ENCODE measurements at places on chromosomes 6 and 20.
A peak's percentile ranks its signal among the peaks of the same experiment; 100 is the strongest.

- no peak for DNase-seq
Observed at GRCh38 chr20:2778602-2779321, 21.7 kb downstream of the CPXM1 start.

DNA sequence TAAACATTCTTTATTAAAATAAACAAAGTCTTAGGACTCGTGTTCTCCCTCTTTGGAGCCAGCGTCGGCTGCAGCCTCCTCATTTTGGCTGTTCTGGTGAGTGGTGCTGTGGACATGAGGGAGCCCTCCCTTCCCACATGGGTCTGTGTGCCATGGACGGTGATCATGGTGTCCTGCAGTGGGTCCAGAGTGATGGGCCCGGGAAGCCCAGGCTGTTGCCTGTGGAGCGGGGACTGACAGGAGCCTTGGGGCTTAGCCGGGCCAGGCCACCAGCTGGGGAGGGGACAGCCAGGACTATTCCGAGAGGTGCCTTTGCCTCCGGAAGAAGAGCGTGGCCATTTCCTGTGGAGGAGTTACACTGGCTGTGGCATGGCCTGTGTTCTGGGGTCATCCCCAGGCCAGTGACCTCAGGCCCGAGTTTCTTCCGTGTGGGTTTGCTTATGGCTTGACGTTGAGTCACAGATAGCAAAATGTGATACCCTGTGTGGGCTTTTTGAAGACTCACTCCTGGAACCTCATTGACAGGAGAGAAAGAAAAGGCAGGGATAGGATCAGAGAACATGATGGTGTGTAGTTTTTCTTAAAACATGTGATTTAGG lies 153.4 kb downstream of the DTNBP1 start:
- no peak for DNase-seq

GRCh38 chr6:20882014-20882413 lies 347.8 kb downstream of the CDKAL1 start:
- DNase-seq: no peak

DNA sequence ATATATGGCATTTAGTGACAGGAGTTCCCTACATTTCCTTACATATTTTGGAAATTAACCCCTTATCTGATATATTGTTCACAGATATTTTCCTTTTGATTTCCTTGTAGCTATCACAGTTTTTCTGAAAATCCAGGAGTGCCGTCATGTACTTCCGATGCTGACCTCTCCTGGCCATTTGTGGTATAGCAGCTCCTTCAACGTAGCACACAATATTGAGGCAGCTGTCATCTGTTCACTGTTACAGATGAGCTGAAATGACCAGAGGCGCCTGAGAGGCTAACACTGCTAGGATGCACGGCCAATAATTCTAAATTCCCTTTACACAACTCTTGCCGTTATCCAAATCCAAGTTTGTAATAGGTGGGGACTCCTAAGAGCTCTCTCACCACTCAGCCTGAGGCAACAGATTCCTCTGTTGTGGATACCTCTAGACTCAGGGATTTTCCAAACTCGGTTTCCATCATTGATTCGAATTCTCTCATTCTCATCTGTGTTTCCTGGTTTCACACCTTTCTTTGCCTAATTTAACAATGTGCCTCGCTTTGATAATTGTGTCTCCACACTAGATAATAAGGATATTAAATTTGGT lies 53.0 kb downstream of the MMUT start:
- DNase-seq: peak; percentile 54

DNA sequence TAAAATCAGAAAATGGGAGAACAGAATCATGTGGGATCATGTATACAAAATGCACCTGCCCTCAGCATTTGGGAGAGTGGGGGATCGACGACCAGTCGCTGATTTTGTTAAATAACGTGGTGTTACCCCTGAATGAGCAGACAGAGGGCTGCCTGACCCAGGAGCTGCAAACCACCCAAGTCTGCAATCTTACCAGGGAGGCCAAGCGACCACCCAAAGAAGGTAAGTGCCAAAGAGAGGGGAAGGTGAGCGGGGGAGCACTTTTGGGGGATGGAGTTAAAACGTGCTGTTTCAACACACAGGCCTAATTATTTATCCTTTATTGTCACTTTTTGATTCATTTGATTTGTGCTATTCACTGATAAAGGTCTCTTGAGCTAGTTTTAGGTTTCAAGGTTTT lies 4.1 kb downstream of the ADGRB3 start:
- no peak for DNase-seq

DNA sequence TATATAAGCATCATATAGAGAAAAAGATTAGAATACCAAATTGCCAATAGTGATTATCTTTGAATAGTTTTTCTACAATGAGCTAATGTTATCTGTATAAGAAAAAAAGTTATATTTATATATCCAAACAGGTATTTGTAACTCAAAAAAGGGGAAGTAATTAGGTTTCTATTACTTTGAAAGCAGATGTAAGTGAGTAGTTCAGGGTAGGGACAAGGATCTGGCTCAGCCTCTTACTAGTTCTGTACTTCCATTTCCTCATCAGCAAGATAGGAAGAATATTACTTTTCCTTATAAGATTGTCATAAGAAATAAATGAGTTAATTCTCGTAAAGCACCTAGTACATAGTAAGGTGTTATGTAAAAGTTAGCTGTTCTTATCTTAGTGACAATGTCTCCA lies 32.2 kb downstream of the AHI1 start:
- DNase-seq: no peak

GRCh38 chr6:37569743-37570481 lies 70.2 kb upstream of the CCDC167 start:
- no peak for DNase-seq

GRCh38 chr6:16718356-16718755 lies 42.9 kb downstream of the ATXN1 start:
- no peak for DNase-seq

DNA sequence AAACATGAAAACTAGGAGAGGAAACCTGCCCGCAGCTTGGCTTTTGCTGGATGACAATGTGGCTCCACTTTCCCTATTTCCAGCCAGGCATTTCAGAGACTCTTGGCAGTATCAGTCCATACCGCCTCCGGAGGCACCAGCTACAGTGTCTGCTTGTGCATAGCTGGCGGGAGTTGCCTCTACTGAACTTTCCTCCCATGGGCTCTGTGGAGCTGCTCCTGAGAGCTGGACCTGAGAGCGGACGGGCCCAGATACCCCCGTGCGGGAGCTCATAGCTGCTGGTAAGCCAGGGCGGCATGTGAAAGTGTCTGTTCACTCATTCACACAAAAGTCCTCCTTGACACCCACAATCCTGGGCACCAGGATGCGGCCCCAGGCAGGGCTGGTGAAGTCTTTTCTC lies 130.3 kb upstream of the PMEPA1 start:
- DNase-seq: no peak

Data from stimulated activated CD4-positive, alpha-beta T cell treated with anti-CD3 and anti-CD28 coated beads, Interleukin-2, amount 100 ng/mL, for 48 hours (primary cell).